Left colon (tissue), 2 donors: ENCODE measurements at places on chromosomes 2 and 18. TPM values are rescaled to one million over a fixed set of nuclear protein-coding genes. Genes with fewer than 3 reads are reported as not detected.

DNA sequence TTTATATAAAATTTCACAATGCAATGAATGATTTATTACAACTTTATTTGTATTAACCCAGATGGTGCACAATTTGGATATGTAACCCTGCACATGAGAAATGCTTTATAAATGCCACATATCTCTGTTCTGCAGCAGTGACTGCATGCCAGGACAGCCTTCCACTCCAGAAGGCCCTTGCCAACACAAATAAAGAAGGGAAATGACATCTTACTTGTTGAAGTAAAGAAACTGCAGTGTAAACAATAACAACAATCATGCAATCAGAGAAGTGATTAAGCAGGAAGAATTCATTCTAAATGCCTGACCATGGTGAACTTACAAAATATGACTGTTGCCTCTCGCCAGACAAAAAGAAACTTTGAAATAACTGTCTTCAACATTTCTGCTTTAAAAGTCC, 129.9 kb upstream of the CHST9 start:
- DNase-seq: no peak

COL4A3 gene
- 0.61 TPM for total RNA-seq

DNA sequence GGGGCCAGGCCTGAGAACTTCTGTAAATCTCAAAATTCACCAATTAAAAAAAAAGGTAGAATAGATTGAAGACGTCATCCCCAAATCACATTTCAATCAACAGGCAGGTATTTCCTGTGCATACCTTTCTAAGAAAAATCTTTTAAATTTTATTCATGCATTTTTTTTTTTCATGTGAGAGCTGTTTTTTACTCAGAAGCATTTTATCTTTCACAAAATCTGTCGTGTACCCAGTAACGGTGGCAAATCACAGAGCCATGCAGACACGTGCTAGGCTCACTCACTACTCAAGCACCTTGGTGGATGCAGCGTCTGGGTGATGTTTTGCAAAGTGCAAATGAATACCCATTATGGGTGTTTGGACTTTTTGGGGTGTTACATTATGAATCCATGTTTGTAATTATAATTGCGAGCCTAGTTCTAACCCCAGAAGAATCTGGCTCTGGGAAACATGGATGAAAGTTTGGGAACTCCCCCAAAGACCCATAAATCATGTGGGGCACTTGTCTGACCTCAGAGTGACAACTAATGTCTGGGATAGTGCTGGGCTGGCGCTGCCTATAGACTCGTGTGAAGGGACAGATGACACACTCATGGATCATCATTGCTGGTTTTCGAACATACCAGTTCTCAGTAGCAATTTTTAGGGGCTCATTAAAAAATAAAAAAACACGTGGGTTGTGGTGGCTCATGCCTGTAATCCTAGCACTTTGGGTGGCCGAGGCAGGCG, 335.2 kb downstream of the LPIN1 start:
- no peak for DNase-seq

DNA sequence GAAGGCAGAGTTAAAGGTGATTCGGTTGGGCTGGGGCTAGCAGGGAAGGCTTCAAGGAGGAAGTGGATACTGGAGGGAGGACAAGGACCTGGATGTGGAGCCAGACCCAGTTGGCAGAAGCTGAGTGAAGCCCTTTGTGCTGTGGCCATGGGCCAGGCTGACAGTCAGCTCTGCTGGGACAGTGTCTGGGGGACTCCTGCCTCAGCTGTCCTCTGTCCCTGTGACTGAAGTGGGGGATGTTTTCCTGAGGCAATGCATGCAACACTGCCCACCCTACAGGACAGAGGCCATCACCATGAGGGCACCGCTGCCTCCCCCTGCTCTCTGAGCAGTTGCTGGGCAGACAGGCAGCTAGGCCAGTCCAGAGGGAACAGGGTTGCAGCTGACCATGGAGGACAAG, 40.0 kb downstream of the ST8SIA5 start:
- DNase-seq: no peak

DNA sequence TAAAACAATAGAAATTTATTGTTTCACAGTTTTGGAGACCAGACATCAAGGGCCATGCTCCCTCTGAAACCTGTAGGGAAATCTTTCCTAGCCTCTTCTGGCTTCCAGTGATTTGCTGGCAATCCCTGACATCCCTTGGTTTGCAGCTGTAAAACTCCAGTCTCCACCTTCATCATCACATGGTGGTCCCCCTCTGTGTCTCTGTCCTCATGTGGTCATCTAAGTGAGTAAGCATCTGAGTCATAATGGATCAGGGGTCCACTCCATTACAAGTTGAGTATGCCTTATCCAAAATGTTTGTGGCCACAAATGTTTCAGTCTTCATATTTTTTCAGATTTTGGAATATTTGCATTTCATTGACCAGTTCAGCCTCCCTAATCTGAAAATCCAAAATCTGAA, 5.6 kb upstream of the SGPP2 start:
- DNase-seq: no peak

DNA sequence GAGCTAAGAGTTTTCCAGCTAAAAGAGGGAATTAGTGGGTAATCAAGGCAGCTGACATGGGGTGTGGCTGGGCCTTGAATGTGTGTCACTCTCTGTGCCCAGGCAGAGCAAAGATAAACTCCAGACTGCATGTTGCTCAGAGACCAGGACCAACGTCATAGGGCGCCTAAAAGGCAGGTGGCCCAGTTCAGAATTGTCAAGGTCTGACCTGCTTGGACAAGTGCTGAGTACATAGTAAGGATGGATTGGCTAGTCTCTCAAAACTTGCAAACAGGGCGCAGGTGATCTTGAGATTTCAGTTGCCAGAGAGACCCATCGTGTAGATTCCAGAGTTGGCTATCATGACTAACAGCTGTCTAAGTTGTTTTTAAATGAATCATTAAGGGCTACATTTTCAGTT, 19.0 kb downstream of the CLUL1 start:
- DNase-seq: no peak

RNU2-63P gene
- total RNA-seq: 15.7 TPM

GRCh38 chr2:58535182-58535581, 294.1 kb upstream of the FANCL start:
- no peak for DNase-seq

RSAD2 gene
- total RNA-seq: 10.9 TPM

DNA sequence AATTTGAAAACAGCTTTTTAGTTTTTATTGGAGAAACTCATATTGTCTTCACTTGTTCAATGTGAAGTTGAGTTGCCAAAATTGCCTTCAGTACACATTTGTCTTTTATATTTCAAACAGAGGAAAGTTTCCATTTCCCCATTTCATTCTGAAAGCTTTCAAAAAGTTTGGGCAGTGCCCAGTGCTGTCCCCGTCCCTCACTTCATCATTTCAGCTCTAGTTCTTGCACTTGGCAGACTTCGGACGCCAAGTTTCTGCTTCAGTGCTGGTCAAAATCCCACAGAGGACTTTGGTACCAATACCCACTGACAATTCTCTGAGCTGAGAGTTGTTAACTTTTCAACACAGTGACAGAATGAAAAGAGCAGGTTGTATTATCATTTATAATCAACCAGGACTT, 43.4 kb upstream of the AQP4 start:
- no peak for DNase-seq

POLR1A gene
- 29.9 TPM for total RNA-seq

DNA sequence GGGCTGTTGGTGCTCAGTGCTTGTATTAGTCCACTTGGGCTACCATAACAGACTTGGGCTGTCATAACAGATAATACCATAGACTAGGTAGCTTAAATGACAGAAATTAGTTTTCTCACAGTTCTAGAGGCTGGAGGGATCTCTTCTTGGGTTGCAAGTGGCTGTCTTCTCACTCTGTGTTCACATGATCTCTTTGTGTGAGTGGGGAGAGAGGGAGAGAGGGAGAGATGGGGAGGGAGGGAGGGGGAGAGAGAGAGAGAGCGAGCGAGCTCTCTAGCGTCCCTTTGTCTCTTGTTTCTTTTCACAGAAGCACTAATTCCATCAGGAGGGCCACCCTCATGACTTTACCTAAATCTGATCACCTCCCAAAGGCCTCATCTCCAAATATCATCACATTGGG, 4.5 kb upstream of the XRCC5 start:
- DNase-seq: no peak

DNA sequence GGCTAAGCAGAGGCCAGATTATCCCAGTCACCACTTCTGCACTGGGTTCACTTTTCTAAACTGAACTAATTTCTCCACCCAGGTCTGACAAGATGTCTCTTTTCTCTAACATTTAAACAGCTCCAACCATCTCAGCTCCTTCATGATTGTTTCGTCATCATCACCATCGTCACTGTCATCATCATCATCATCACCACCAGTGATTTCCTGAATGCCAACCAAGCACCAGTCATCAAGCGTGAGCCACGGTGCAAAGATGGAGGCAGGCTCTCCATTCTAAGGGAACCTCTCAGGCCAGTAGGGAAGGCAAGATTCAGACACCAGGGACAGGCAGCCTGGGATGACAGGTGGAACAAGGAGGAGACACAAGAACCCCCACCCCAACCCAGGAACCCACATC, 25.5 kb upstream of the TMBIM1 start:
- no peak for DNase-seq

IL36RN gene
- total RNA-seq: not detected

DNA sequence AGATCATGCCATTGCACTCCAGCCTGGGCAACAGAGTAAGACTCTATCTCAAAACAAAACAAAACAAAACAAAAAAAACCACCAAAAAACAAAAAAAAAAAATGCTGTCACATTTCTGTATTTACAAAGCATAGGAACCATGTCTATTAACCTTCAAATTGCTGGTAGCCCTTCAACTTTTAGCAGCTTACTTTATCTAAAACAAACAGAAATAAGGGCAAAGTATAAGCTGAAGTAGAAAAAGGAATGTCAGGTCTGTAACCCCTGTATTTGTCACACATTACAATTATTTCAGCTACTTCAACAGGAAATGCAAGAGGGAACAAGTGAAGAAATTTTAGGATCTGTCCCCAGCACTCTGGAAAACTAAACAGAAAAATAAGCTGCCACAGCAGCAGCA, 25.4 kb downstream of the TYMS start:
- no peak for DNase-seq

- no peak for DNase-seq
These were observed 61.0 kb upstream of the CDKL4 start for GRCh38 chr2:39304729-39305128.

DNAH7 gene
- 2.6 TPM for total RNA-seq

ALK gene
- 0.25 TPM for total RNA-seq

CRYGC gene
- not detected for total RNA-seq

DNA sequence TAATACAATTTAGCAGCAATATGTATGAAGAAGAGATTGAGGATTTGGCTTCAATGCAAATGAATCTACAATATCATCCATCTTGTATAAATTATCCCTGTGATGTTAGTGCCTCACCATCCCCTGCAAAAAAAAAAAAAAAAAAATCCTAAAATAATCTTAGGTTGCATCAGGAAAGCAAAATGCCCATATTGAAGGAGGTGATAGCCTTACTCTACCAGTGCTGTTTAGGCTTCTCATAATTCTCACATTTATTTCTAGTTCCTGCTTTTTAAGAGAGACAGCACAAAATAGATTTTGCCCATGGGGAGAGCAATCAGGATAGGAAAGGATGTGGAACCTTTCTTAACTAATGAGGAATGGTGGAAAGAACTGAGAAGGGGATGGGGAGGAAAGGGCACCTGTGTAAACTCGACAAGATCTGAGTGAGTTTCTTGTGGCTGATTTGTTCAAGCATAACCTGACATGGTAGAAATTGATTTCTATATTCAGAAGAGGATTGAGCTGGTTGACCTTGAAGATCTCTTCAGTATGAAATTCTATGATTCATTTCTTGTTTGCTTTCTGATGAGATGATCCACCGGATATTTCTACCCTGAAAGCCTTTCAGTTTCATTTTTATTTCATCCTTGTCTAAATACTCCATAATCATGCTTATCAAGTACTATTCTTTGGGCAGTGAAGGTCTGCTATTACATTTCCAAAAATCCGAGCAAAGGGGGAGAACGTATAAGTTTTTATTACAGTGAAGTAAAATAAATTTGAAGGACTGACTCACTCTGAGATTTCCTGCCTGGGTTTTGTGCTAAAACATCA, 391.2 kb downstream of the PTPRM start:
- no peak for DNase-seq

DNA sequence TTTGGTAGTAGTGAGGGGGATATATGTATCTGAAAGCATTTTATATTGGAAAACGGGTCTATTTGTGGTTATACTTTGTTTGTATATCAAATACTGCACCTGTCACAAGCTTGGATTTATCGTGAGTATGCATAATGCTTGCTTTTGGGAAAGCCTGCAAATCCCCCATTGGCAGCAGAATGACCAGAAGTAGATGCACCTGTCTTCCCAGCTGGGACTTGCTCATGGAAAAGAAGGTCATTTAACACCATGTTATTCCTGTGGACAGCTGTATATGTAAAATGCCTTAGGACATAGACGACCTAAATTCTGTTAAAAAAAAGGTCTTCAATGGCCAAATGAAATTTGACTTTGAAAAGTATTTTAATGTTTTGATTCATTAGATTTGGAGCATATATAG, 599.4 kb downstream of the XIRP2 start:
- no peak for DNase-seq

TEKT4 gene
- total RNA-seq: not detected

DNA sequence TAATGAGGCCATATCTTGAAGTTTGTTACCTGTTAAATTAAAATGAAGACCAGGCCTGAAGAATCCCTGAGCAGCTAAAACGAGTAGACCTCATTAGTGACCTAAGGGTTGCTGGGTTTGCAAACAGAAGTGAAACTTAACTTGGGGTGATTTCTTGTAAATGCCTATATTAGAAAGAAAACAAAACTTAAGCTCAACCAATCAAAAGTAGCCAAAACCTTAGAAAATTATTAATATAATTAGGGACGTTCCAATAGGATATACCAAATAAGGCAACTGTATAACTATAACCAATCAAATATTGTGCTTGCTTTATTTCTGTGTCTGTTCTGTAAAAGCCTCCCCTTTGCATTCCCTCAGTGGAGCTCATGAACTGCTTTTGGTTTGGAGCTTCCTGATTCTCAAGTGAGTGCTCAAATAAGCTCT, 137.9 kb upstream of the VRK2 start:
- DNase-seq: no peak

DNA sequence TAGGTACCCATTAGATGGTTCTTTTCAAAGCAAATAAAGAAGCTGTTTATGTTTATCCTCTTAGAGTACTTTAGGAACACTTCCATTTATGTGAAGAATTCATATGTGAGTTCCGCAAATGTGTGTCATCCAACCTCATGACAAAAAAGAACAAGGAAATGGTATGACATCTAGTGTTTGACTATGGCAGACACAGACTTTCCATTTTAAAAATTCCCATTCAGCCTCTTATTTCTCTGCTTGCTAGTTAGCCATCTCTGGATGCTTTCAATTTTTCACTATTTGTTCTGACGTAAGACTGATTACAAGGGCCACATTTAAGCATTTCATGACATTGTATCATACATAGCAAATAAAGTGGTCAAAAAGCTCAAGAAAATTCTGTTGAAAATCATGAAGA, 103.0 kb downstream of the ZAP70 start:
- DNase-seq: no peak

ASB18 gene
- not detected for total RNA-seq

DNA sequence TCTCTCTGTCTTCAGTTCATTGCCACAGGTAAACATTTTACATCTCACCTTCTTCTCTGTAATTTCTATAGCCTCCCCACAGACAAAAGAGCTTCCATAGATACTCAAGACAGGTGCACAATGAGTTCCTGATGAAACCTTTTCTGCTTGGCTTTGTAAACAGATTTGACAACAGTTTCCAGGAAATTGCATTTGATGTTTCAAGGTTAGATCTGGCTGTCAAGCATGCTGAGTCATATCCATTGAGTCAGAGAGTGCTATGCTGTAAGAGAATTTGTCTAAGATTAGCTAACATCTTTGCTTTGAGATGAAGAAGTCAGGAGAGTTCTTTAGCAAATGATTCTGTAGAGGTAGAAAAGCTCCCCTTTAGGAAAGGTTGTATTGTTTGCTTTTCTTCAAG, 40.6 kb upstream of the MAP2 start:
- DNase-seq: no peak
